Activated CD4-positive, alpha-beta T cell treated with anti-CD3 and anti-CD28 coated beads, Interleukin-2, amount 50 U/mL, for 4 hours (primary cell): ENCODE measurements at places on chromosomes 7 and 10.

- DNase-seq = no peak
Observed at GRCh38 chr10:129993621-129994020, 29.5 kb upstream of the EBF3 start.

GRCh38 chr7:45060295-45060694, 28.5 kb downstream of the NACAD start:
- DNase-seq = no peak

- no peak for DNase-seq
Observed at GRCh38 chr7:94591176-94591575, 64.8 kb downstream of the SGCE start.

- no peak for DNase-seq
Observed at GRCh38 chr7:127979113-127979727, 52.0 kb downstream of the LRRC4 start.

DNA sequence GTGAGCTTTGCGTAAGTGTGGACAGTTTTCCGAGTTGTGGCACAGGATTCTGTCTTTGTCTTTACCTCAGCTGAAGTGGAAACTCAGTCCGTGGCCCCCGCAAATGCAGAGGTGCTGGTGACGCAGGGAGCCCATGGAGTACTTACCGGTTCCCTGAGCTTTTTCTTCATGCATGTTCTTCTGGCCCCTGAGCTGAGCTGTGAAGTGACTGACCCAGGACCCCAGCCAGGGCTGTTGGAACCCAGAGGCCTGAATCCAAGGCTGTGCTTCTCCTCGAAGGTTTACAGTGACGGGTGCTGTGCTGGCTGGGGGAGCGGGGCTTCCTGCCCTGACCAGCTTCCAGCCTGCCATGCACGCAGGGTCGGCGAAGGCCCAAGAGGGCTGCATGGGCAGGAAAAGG, 223.5 kb downstream of the GLRX3 start:
- no peak for DNase-seq

DNA sequence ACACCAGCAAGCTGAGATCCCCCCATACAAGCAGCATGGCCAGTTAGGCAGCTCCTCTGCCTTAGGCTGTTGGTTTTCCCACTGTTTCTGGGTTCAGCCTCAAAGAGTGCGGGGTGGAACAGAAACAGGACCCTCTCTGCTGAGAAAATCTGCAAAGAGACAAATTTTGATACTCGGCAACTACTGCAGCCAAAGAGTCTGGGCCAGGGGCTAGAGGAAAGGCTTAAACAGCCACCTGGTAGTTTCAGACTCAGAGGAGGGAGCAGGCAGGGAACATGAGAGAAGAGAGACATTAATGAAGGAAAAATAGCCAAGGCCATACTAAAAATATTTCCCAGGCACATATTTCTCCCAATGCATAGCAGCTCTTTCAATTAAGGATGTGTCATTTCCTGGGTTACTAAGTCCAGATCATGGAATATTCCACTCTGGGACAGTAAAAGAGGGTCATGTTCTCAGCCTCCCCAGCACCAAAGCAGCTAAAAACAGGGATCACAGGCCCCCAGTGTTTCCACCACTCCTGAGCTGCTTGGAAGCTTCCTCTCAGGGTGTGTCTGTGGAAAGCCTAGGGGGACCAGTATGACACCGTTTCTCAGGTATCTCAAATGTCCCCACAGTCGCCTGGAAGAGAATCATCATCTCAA, 29.8 kb downstream of the PDLIM1 start:
- no peak for DNase-seq

- no peak for DNase-seq
Observed at GRCh38 chr10:130656582-130657133, 520.5 kb downstream of the GLRX3 start.

DNA sequence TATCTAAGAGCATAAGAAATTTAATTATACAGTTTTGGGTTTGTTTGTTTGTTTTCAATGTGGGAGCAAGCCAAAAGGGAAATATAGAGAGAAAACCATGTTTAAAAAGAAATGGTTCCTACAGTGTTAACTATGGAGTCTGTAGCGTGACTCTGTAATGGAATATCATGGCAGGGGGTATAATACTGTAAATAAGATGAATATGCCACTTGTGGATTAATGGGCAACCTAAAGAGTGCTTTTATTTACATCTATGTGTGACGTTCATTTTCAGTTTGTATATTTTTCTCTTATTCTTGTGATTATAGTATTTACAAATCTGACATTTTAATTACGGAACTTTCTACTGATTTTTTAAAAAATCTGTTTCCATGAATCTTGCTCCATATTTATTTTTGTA, 95.9 kb downstream of the POLL start:
- DNase-seq = no peak

DNA sequence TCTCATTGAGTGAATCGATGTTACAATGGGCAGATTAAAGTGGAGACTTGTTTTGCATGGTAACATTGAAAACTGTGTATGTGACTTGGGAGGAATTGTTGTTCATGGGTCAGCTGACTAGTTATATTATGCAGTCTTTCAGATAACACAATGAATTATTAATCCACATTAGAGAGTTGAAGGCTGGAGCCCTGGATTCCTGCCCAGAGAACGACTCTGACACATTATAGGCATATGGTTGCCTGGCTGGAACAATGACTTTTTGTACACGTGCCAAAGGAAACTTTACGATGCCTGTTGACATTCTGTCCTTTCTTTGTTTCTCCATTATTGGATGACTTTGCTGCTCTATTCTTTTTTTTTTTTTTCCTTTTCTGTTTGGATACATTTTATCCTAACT, 52.3 kb upstream of the TMEM229A start:
- DNase-seq = no peak

DNA sequence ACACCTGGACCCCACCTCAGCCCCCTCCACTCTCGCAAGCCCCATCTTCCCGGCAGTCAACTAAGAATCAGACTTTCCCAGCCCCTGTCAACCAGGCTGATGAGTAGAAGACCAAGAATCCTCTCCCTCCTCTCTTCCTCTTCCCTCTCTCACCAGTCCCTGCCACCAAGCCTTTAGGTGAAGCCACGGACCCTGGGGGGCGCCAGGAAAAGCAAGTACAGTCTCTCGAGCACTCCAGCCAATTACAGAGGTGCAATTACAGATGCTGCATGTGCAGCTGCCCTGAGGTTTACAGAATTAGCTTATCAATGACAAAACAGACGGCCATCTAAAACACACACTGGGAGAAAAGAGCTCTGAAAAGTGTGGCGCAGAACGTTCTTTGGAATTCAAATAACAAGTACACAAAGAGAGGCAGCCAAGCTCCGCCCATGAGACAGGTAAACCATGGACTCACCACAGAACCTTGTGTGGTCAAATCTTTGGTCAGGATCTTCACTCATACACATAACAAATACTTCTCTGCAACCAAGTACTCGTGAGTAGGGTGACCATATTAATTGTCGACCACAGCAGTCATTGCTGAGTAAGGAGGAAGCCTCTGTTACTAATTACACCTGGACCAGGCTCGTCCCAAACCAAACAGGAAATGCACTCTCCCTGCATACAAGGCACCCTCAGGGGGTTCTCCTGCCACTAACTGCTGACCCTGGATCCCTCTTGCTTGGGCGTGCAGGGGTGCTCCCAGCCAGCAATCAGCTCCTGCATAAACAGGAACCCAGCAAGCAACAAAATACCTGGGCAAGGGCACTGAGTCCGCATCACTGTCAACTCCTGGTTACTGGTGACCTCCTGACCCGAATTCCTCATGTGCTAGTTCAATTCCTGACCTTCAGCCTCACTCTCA, 189.2 kb downstream of the FAM107B start:
- DNase-seq = no peak

DNA sequence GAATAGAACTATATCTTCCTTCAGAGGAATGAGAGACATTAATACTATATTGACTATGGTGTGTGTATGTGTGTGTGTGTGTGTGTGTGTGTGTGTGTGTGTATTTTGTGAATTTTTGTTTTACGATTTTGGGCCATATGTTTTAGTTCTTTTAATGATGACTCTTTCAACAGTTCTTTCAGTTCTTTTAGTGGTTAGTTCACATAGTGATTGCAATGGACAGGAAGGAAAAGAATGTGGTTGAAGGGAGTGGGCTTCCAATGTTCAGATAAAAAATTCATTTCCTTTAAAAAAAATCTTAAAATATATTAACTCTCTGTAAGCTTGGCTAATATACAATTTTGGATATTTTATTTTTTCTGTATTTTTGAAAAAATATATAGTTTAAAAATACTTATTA, 315.7 kb upstream of the DGKB start:
- DNase-seq = no peak

DNA sequence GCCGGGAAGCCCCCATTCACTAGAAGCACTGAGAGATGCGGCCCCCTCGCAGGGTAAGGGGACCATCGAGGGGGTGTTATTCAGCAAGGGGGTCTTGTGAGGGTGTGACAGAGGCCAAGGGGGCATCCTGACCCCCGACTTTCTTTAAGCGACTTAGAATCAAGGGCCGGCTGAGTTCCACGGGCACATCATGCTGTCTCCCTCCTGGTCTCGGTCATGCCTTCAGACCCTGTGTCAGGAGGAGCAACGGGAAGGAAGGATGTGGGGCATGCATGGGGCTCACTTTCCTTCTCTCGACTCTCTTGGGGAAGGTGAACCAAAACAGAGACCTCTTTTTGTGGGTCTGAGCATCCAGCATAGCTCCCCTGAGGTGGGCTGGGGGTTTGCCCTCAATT, 2.5 kb downstream of the ACSL5 start:
- no peak for DNase-seq

GRCh38 chr10:48519481-48520183, 85.2 kb downstream of the ARHGAP22 start:
- DNase-seq = no peak

DNA sequence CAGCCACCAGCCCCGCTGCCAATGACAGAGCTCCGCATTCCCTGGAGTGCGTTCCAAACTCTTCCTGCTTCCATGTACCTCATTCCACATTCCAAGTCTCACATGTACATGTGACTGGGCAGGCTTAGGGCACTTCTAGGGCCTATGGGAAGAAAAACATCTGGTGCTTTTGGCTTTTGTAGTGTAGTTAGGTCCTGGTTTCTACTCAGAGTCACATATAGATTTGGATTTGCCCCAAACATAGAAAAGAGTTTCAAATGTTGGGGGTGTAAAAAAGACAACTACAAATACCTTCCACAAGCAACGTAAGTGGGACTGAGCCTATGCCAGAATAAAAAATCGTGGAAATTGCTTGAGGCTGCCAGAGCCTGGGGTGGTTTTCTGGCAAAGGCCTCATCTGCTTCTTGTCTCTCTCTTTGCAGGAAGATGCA, 84.1 kb downstream of the ZNF467 start:
- DNase-seq = no peak

- DNase-seq = no peak
Observed at GRCh38 chr10:97726636-97727178, 10.2 kb upstream of the ZFYVE27 start.

DNA sequence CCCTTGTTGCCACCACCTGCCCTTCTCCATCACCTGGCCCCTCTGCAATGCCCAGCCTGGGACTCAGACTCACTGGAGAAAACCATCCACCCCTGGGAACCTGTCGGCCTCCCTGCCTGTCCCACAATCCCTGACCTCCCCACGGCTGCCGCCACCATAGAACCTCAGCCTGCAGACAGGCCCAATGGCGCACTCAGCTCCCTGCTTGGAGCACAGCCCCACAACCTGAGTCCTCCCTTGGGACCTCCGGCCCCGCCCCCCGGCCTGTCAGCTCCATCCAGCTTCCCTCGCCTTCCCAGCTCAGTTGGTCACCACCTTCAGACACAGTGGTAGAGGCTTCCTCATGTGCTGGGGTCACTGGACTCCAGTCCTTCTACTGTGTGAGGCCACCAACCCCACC, 41.1 kb downstream of the PARP12 start:
- DNase-seq = no peak

DNA sequence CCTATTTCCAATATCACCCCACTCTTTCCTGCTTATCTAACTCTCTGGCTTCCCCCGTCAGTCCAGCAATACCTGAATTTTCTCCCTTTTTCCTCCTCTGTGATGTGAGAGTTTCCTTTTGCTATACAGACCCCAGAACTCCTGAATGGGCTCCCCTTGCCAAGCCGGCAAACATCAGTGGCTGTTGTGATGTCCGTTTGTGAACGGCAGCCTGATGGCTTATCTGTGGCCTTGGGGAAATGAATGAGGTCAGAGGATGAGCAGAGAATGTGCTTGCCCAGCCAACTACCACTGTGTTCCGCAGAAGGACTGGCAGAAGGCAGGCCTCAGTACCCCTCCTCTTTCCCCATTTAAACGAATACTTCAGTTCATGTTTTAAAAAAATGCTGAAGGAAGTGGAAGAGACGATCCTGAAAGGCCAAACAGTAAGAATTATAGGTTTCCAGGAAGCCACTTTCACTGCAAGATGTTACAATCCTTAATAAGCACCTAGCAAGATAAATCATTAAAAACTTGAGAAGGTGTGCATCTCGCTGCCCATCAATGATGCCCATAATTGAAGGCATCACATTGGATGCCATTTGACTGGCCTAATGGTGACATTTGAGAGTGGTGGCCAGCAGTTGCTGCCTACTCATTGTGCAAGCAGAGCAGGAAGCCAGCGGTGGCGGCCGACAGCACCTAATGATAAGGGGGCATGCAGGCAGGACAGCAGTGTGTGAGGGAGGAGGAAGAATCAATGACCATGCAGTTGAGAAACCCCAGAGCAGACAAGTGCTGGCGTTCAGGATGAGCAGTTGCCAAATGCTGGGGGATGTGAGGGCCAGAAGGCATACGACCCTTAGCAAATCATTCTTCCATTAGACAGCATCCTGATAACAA, 31.5 kb downstream of the SLC18A2 start:
- no peak for DNase-seq
